GF-D8 (cell line): ENCODE measurements at places on chromosomes 5 and 9.

- no peak for DNase-seq
These were observed 286.9 kb upstream of the TARS1 start for GRCh38 chr5:33153831-33154230.

- DNase-seq, result no peak
These were observed 266.8 kb downstream of the NDUFS4 start for GRCh38 chr5:53827211-53827651.

DNA sequence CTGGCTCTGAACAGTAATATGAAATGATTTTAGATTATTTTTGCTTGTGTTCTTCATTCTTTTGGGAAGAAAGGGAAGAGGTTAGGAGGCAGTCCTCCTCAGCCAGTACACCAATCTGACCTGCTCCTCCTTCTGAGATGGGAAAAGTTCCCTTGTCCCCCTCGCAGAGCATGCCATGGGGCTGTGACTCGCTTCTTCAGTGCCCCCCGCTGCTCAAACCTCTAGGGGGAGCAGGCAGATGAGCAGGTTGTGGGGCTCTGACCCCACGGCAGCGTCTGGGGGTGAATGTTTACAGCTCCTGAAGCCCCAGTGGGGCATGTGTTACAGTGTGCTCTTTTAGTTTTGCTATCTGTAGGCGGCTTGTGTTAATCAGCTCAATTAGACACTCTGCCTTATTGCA lies 50.9 kb upstream of the KLF9 start:
- no peak for DNase-seq

DNA sequence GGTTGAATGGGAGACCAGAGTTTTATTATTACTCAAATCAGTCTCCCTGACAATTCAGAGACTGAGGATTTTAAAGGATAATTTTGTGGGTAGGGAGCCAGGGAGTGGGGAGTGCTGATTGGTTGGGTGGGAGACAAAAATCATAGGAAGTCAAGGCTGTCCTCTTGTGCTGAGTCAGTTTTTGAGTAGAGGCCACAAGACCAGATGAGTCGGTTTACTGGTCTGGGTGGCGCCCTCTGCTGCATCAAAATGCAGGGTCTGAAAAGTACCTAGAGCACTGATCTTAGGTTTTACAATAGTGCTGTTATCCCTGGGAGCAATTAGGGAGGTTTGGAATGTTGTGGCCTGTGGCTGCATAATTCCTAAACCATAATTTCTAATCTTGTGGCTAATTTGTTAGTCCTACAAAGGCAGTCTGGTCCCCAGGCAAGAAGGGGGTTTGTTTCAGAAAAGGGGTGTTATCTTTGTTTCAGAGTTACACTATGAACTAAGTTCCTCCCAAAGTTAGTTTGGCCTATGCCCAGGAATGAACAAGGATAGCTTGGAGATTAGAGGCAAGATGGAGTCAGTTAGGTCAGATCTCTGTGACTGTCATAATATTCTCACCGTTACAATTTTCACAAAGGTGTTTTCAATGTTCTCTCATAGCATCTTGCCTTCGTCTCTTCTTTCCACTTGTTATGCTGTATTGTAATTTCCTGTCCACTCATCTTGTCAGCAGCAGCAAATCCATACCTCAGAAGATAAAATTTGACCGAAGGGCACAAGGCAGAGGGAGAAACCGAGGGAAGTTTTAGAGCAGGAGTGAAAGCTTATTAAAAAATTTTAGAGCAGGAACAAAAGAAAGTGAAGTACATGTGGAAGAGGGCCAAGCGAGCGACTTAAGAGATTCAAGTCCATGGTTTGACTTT lies 59.2 kb upstream of the CLINT1 start:
- DNase-seq, result peak; percentile 8

- no peak for DNase-seq
These were observed 15.7 kb downstream of the FBN2 start for GRCh38 chr5:128522336-128522735.

GRCh38 chr9:132908635-132909034 lies 29.9 kb downstream of the SPACA9 start:
- DNase-seq, result no peak

- DNase-seq, result no peak
These were observed 63.3 kb downstream of the SEMA4D start for GRCh38 chr9:89434636-89435035.

DNA sequence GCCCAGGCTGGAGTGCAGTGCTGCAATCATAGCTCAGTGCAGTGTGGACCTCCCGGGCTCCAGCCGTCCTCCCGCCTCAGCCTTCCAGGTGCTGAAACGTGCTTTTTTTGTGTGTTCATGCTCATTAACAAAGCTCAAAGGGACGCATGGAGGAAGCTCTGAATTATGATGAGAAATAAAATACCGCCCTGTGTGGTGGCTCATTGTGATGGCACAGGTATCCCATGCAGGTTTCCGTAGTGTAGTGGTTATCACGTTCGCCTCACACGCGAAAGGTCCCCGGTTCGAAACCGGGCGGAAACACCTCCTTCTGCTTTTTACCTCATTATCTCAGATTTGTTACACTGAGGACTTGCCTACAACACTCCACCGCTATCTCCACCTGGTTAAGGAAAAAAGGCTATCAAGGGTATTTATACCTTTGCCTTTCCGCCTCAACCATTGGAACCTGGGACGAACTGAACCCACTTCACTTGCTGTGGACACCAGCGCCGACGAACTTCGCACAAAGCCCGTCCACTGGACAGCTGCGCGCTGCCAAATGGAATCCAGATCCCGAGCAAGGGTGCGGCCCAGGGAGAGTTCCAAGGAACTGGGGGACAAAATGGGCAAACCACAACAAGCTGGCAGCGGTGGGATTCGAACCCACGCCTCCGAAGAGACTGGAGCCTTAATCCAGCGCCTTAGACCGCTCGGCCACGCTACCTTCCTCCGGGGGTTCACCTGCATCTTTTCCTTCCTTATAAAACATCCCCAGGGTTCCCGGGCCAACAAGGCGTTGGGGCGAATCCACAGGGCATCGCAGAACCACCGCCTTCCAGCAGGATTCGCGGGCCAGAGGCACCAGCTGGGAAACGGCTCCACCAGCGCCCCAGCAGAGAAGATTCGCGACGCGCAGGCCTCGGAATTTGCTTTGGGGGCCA lies 26.3 kb downstream of the OR2V2 start:
- no peak for DNase-seq

DNA sequence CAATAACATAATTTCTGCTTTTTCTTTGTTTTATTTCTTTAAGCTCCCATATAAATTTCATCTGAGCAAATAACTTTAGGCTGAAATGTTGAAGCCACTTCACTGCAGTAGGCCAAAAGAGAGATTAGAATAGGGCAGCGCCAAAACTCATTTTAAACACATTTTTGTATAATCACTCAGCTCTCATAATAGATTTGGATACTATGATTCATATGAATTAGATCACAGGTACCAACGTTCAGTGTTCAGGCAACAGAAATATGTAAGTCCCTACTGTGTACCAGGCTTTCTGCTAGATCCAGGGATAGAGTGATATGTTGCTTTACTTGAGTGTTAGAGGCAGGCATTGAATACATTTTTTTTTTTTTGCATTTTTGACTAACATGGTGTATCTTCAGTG lies 370.5 kb downstream of the PTPRD start:
- no peak for DNase-seq

DNA sequence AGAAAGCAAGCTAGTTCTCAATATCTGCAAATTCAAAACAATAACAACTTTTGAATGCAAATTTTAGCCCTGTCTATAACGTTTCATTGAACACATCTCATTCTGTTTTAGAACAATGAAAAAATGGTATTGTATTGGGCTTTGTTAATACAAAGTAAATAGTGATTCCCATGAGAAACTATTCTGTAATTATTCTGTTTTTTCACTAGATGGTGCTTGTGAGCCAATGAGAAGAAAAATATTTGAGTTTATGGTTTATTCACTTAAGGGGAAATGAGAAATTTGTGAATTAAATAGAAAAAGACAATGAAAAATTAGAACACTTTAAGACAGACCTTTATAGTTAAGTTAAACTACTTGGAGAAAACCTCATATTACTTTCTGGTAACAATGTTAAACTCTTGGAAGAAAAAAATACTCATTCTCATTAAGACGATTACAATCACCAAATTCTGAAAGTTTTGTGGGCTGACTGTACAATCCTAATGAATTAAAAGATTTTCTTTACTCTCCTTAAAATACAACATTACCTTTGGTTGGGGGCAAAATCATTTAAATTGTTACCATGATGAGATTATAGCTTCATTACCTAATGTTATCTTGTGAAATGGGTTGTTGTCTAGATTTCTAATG lies 127.0 kb downstream of the NNT start:
- DNase-seq, result no peak

- DNase-seq, result no peak
These were observed 141.8 kb downstream of the PRKACG start for GRCh38 chr9:68872026-68872501.

- DNase-seq, result no peak
These were observed 365.4 kb downstream of the ARL15 start for GRCh38 chr5:53944981-53945380.

DNA sequence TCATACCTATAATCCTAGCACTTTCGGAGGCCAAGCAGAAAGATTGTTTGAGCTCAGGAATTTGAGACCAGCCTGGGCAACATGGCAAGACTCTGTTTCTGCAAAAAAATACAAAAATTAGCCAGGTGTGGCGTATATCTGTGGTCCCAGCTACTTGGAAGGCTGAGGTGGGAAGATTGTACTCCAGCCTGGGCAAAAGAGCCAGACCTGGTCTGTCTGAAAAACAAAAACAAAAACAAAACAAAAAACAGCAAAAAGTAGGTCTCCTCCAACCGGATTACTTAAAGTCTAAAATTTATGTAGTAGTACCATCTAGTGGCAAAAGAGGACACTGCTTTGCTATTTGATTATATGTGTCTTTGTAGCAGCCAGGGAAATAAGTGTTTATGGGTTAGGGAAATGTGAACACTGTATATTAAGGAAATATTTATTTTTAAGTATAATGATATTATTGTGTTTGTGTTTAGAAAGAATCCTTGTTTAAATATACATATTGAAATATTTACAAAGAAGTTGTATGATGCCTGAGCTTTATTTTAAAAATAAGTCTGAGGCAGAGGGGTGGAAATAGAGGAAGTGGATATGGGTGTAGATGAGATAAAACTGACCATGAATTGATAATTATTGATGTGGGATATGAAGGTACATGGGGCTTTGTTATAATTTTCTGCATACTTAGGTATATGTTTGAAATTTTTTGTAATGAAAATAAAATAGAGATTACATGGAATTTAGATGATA lies 20.0 kb downstream of the APC start:
- DNase-seq, result no peak

- DNase-seq, result no peak
These were observed 42.2 kb downstream of the ARHGEF37 start for GRCh38 chr5:149623473-149623872.

DNA sequence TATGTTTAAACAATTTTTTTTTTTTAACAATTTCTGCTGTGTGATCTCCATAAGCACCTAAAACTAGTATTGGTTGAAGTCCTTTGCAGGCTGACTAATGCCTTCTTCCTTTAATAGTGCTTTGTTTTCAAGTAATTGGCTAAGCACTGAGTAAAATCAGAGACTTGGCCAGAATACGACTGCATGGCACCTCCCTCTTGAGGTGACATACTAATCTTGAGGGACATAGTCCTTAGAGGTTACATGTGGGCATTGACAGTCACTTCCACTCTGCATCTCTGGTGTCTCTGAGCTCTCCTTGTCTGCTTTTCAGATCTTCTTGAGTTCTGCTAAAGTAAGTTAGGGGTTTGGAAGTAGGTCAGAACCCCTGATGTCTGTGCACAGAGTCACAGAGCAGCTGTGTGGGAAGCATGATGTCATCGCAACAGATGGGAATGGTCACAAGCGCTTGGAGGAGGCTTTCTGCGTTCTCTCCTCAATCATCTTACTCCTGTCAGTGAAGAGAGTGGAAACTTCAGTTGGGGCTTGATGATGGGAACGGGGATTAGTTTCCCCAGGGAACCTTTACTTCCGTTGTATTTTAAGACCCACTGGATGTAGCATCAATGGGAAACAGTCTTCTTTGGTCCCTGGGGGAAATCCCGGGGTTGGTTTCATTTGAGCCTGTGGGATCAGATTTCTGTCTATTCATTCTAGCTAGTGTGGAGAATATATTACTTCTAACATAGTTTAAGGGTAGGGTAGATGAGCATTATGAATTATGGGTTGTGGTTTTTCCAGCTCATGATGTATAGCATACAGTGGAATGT lies 136.9 kb downstream of the ARHGAP26 start:
- DNase-seq, result no peak

GRCh38 chr9:110984890-110985437 lies 53.3 kb downstream of the LPAR1 start:
- no peak for DNase-seq

- DNase-seq, result no peak
These were observed 11.5 kb upstream of the SLC35D2 start for GRCh38 chr9:96394832-96395496.

- no peak for DNase-seq
These were observed 284.4 kb downstream of the KDM4C start for GRCh38 chr9:7042124-7042523.

DNA sequence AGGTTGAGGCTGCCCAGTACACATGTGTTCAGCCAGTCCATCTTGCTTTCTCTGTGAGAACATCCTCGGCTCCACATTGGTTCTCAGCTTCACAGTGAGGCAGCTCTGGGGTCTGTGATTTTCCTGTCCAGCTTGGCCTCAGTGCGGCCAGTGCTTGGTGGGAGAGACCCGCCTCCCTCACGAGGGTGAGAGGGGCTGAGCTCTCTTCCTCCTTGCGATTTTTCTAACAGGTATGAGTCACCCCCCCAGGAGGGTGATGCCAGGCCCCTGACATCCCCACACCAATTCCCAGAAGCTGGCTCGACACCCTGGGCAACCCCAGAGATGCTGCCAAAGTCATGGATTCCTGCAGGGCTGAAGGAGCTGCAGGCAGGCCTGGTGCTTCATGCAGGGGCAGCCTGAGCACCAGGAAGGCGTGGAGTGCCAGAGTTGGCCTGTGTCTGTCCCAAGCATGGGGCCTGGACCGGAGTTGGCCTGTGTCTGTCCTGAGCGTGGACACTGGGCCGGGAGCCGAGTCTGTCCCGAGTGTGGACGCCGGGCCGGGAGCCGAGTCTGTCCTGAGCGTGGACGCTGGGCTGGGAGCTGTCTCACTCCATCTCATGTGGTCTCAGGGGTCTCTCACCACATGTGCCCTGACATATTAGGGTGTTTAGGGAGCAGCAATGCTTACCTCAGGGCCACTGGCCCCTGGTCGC lies 408.6 kb upstream of the IRX4 start:
- DNase-seq, result no peak

DNA sequence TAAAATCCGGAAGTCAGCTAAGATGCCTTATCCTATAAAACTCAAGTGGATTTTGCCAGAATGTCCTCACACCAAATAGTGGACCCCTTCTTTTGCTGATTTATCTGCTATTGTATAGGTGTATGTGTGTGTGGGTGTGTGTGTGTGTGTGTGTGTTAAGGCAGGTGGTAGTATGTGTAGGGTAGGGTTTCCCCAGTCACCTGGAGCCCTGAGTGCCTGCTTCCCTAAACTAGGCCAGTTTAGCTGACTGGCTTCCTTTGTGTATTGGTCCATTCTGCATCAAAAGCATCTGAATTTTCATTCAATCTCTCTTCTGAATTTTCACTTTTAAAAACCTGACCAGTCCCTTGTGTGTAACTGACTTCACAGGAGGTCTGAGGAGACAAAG lies 42.2 kb upstream of the LCP2 start:
- DNase-seq, result no peak
